ENCODE measurements at places on chromosomes 6 and 20. TPM values are rescaled to one million over a fixed set of nuclear protein-coding genes. Genes with fewer than 3 reads are reported as not detected.

FAM83C gene
- not detected for total RNA-seq

BCAS1 gene
- not detected for total RNA-seq

NCOA6 gene
- 29.5 TPM for total RNA-seq

ZMYND8 gene
- 39.4 TPM for total RNA-seq

DEFB124 gene
- total RNA-seq = not detected

CDC40 gene
- total RNA-seq = 26.3 TPM

KCNS1 gene
- 0.18 TPM for total RNA-seq

MOCS1 gene
- 0.30 TPM for total RNA-seq

MOG gene
- not detected for total RNA-seq

CCN2 gene
- total RNA-seq = not detected

IL17A gene
- total RNA-seq = not detected

SRSF6 gene
- 108 TPM for total RNA-seq

LRFN2 gene
- total RNA-seq = not detected

DNA sequence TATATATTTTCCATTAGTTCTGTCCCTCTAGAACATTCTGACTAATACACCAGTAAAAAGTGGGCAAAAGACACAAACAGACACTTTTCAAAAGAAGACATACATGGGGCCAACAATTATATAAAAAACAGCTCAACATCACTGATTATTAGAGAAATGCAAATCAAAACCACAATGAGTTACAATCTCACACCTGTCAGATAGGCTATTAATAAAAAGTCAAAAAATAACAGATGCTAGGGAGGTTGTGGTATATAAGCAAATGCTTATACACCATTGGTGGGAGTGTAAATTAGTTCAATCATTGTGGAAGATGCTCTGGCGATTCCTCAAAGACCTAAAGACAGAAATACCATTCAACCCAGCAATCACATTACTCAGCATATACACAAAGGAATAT lies 1707.8 kb downstream of the GRIK2 start:
- no peak for DNase-seq

DNA sequence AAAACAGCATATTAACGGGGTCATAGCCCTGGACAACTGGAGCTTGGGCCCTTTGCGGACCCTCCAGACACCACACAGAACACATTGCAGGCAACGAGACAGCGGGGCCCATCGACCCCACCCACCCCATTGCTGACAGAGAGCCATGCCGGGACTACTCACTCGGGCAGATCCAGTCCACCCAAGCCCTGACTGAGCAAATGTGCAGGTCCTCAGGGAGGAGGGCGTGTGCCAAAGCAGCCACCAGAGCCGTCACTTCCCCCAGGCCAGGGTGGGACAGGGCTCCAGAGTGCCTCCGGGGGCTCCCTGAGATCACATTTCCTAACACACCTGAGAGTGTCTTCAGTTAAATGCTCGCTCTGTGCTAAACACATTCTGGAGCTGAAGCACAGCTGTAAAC lies 114.9 kb downstream of the CDH4 start:
- DNase-seq = no peak

GRCh38 chr6:121443971-121444541 lies 8.6 kb downstream of the GJA1 start:
- no peak for DNase-seq

DNA sequence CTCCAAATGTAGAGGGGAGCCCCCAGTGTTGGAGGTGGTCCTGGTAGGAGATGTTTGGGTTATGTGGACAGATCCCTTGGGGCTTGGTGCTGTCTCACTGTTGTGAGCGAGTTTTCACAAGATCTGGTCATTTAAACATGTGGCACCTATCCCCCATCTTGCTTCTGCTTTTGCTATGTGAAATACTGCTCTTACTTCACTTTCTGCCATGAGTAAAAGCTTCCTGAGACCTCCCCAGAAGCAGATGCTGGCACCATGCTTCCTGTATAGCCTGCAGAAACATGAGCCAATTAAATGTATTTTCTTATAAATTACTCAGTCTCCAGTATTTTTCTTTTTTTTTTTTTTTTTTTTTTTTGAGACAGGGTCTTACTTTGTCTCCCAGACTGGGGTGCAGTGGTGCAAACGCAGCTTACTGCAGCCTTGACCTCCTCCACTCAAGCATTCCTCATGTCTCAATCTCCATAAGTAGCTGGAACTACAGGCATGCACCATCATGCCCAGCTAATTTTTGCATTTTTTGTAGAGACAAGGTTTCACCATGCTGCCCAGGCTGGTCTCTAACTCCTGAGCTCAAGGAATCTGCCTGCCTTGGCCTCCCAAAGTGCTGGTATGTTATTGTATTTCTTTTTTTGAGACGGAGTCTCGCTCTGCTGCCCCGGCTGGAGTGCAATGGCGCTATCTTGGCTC lies 177.1 kb downstream of the ALDH8A1 start:
- DNase-seq = no peak

- DNase-seq = peak; percentile 55
Observed at GRCh38 chr20:29689411-29690225, 1567.8 kb upstream of the DEFB115 start.

DNA sequence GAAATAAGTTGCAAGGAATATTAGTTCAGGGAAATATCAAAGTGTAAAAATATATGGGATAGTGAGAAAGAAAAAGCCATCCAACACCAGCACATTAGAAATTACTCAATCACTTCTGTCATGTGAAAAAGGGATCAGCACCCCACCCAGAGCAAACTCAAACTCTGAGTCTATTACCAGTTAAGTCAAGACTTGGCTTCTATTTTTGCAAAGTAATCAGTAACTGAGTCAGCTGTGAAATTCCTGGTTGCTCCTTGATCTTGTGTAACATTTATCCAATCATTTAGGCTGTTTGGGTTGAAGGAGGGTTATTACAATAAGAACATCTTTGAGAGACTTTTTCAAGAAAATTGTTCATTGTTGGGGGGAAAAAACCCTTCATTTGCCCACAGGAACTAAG lies 51.2 kb downstream of the SLC22A23 start:
- DNase-seq = no peak

GRCh38 chr20:19768325-19768842 lies 10.3 kb downstream of the RIN2 start:
- DNase-seq = no peak

- DNase-seq = no peak
Observed at GRCh38 chr6:144087789-144088426, 7.5 kb downstream of the SF3B5 start.

- no peak for DNase-seq
Observed at GRCh38 chr6:132246120-132246617, 155.1 kb downstream of the MOXD1 start.

GRCh38 chr6:49332781-49333180 lies 130.3 kb downstream of the MMUT start:
- no peak for DNase-seq

DNA sequence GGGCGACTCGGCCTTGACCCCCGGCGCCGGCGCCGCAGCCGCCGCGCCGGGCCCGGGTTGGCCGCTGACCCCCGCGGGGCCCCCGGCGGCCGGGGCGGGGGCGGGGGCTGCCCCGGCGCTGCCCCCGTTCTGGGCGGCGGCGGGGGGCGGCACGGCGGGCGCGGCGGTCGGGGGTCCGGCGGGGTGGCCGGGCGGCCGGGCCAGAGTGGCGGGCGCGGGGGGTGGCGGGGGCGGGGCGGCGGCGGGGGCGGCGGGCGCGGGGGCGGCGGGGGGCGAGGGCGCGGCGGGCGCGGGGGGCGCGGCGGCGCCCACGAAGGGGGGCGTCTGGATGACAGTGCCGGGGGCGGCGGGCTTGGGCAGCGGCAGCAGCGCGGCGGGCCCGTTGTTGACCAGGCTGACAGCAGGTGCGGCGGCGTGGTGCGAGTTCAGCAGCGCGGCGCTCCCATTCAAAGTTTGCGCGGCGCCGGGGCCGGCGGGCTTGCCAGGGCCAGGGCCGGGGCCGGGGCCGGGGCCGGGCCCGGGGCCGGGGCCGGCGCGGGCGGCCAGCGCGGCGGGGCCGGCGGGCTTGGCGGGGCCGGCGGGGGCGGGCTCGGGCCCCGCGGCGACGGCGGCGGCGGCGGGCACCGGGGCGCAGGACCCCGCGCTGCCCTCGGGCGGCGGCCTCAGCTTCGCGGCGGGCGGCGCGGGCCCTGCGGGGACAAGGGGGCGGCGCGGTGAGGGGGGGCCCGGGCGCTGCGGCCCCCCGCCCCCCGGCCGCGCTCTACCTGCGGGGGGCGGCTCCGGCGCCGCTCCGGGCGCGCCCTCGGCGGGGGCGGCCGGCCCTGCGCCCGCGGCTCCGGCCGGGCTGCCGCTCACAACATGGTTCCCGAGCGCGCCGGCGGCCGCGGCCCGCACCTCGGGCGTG lies 659 bp downstream of the TAF4 start:
- no peak for DNase-seq

GRCh38 chr6:48036316-48036715 lies 74.7 kb downstream of the PTCHD4 start:
- DNase-seq = no peak

DNA sequence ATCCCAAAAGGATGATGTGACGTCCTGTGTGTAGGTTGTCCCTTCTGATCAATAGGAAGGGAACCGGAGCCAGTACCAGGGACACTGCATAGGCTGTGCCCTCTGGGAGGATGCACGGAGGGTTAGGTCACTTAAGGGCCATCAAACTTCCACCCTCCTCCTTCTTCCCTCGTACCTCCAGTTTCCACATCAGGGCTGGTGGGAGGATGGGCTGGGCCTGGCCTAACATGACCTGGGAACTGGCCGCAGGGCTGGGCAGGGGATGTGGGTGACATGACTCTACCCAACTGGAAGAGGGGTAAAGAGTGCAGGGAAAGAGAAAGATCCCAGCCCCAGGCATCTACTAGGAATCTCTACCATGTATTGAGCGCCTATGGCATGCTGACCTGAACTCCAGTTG lies 46.2 kb upstream of the MDGA1 start:
- no peak for DNase-seq

GRCh38 chr6:112636650-112637262 lies 289.6 kb downstream of the RFPL4B start:
- DNase-seq = no peak

DNA sequence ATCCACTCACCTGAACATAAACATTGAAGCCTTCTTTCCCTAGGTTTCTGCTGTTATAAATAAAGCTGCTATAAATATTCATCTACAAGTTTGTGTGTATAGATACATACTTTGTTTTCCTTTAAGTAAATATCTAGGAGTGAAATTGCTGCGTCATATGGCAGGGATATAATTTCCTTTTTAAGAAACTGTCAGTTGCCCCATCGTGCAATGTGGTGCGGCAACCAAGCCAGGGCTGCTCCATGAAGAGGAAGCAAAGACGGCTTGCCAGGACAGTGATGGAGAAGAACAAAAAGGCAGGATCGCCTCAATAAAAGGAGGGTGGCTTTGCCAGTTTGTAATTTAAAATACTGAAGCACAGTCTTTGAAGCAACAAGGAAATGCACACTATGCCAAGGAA lies 36.6 kb downstream of the CITED2 start:
- DNase-seq = no peak

GRCh38 chr6:156789081-156789943 lies 12.1 kb downstream of the ARID1B start:
- DNase-seq = no peak

- DNase-seq = no peak
Observed at GRCh38 chr20:19448632-19449031, 236.2 kb downstream of the SLC24A3 start.

DNA sequence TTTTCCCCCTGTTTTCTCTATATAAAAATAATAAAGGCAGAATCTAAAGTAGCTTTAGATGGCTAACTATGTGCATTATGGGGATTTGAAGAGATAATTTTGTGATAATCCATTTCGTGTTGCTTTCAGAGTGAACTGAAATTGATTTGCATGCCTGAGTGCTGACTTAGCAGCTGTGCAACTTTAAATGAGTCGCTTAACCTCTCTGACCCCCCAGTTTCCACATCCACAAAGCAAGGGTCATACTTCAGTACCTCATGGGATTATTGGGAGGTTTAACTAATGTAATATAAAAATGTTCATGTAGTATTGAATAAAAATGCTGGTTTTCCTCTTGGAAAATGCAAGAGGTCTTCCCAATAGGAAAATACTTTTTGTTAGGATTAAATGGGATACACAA lies 63.8 kb upstream of the FABP7 start:
- no peak for DNase-seq

DNA sequence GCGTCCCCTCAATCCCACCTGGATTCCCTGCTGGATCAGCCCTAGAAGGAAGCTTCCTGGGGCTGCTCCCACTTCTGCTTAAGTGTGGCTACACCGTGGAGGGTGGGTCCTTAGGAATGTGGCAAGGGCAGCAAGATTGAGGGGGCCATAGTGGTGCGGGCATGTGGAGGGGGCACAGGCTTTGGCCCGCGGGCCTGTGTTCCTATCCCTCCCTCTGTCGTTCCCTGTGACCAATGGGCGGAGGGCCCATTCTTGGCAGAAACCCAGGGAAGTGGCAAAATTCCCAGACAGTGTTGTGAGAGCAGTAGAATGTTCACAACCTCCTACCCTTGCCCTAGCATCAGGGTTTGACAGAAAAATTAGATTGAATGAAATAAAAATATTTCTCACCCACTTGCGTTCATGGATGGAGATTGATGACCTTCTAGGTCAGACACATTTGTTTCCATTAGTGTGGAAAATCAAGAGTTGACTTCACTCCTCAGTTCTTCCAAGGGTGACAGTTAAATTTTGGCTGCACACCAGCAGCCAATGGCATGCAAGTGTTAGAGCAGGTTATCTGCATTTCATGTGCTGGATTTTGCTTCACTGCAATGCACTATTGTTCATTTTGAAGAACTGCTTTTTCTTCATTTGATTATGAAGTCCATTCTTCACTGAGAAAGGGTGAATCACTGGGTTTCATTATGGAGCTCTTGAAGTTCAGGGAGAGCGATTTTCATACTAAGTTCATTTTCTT lies 49.3 kb upstream of the AHI1 start:
- no peak for DNase-seq

DNA sequence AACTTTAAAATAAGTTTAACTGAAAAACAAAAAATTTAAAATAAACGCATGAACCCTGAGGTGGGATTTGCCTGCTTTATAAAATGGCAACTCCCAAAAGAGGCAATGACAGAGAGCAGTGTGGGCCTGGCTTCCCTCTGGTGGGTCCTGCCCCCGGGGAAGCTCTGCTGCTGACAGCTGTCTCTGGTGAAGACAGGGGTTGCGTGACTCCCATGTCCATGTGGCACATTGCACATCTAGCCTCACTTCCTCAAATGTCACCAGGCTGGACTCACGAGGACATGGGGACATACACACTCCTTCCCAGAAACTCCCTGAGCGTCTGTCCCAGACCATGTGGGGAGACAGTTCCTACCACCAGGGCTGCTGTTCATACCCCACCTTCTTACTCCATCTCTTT lies 66.2 kb downstream of the ABHD12 start:
- DNase-seq = no peak

All from activated CD8-positive, alpha-beta memory T cell treated with anti-CD3 and anti-CD28 coated beads, Interleukin-2, amount 10 ng/mL, durations not matched to agents 7 days and 5 days (primary cell).